ENCODE measurements at places on chromosomes 6 and 20.

- peaks cover 3% of the 10 kb centered on the region for H3K4me1 ChIP-seq
- DNase-seq: no peak
- H3K27me3 ChIP-seq: no peaks in the 10 kb centered on the region
- H3K36me3 ChIP-seq: no peaks in the 10 kb centered on the region
These were observed 73.9 kb downstream of the GFOD1 start for GRCh38 chr6:13413466-13413862.

GRCh38 chr6:699319-699718 lies 6.4 kb upstream of the EXOC2 start:
- no peak overlapping the region for H3K27ac ChIP-seq
- H3K27me3 ChIP-seq: no peaks in the 10 kb centered on the region
- no peak overlapping the region for H3K4me3 ChIP-seq

DNA sequence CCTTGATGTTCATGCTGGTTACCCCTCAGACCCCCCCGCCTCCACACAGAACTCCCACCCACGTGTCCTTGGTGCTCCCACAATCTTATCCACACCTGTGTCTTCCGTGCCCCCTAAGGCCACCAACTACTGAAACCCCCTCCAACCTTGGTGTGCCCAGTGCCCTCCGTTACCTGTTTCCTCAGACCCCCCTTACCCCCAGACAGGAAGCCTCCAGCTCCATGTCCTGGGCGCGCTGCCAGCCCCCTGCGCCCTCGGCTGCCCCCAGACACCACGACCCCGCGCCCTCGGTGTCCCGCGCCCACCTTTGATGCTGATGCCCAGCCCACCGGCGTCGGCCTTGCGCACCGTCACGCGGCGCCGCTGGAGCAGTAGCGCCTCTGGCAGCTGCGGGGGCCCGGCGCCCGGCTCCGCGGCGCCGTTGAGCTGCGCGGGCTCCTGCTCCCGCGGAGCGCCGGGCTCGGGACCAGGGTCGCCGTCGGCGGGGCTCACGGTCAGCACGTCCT lies 504 bp downstream of the SNTA1 start:
- no peaks in the 10 kb centered on the region for H3K27me3 ChIP-seq
- H3K4me3 ChIP-seq: peak overlapping the region; percentile 94
- no peak overlapping the region for H3K27ac ChIP-seq

DNA sequence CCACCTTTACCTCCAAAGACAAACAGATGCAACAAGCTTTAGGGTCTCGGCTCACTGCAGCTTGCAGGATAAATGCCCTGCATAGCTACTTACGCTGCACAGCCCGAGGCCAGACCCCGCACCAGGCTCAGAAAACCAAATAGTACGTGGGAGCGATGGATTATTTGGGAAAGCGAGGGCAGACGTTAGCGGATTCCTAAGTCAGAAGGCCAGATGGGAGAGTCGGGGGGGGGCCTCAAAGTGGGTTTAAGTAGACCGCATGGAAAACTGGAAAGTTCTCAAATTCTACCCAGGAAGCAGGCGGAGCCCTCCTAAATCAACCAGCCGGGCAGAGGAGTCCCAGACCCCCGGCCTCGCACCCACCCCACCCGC lies 382 bp downstream of the SFT2D1 start:
- peak overlapping the region; percentile 87 for H3K27ac ChIP-seq
- peaks cover 13% of the 10 kb centered on the region for H3K4me1 ChIP-seq
- peaks cover 7% of the 10 kb centered on the region for H3K36me3 ChIP-seq
- no peaks in the 10 kb centered on the region for H3K27me3 ChIP-seq
- no peak for DNase-seq

GRCh38 chr6:120230008-120230407 lies 880.4 kb upstream of the MAN1A1 start:
- H3K27ac ChIP-seq: no peak overlapping the region
- H3K36me3 ChIP-seq: no peaks in the 10 kb centered on the region
- H3K27me3 ChIP-seq: no peaks in the 10 kb centered on the region
- no peak overlapping the region for H3K4me3 ChIP-seq
- no peak for DNase-seq

- no peak for DNase-seq
- H3K36me3 ChIP-seq: no peaks in the 10 kb centered on the region
- no peak overlapping the region for H3K4me3 ChIP-seq
These were observed 757.0 kb upstream of the MMS22L start for GRCh38 chr6:98039904-98040607.

GRCh38 chr20:36950414-36951197 lies 902 bp downstream of the SAMHD1 start:
- peak overlapping the region; percentile 97 for H3K27ac ChIP-seq

- H3K27me3 ChIP-seq: peaks cover 35% of the 10 kb centered on the region
- no peaks in the 10 kb centered on the region for H3K36me3 ChIP-seq
These were observed 41.4 kb downstream of the PHACTR3 start for GRCh38 chr20:59645761-59646171.

GRCh38 chr20:57705127-57705899 lies 4.5 kb downstream of the PMEPA1 start:
- no peak overlapping the region for H3K4me3 ChIP-seq
- peak overlapping the region; percentile 9 for H3K27ac ChIP-seq
- H3K36me3 ChIP-seq: peaks cover 25% of the 10 kb centered on the region
- DNase-seq: no peak

DNA sequence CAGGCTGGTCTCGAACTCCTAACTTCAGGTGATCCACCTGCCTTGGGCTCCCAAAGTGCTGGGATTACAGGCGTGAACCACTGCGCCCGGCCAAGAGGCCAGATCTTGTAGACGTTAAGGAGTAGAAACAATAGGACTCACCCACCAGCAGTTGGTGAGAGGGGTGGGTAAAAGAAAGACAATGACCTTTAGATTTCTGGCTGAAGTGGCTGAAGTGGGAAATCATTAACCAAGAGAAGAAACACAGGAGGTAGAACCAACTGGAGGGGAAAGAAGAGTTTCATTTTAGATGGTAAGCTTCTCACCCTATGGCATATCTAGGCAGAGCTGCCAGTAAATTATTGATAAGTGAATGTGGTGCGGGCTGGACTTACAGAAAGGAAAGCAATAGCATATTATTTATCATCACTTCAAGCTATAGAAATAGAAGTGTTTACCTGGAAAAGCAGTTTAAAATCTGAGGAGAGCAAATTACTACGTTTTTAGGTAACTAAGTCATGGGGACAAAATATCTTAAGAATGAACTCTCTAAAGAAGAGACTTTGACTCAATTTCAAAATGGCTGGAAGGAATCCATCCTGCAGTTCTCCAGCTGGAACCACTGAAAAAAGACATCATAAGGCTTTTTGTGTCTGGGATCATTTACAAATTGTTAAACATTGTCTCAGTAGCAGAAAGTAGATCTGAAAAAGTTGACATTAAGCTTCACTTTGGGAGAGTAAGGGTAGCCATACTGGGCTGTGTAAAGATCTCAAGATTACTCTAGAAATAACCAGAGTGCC lies 109.6 kb downstream of the ALDH8A1 start:
- no peak for DNase-seq
- H3K4me1 ChIP-seq: no peaks in the 10 kb centered on the region
- H3K36me3 ChIP-seq: no peaks in the 10 kb centered on the region
- H3K27me3 ChIP-seq: peaks cover 16% of the 10 kb centered on the region
- no peak overlapping the region for H3K4me3 ChIP-seq

DNA sequence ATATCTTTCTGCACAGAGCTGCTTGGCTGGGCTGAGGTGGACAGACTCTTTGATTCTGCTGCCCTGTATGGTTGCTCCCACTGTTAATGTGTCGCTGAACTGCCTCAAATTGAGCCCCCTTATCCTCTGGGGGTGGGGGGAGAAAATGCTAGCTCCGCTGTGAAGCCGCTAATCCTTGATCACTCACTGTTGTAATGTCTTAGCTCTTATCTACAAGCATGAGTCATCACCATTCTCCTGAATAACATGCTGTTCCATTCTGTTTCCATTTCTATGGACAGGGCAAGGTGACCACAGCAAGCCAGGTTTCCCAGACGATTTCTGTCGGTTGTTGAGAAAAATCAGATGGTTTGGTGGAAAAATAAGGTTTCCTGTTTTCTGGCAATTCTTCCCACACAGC lies 218.4 kb upstream of the GGTLC1 start:
- H3K27ac ChIP-seq: no peak overlapping the region
- H3K27me3 ChIP-seq: peaks cover 34% of the 10 kb centered on the region
- H3K36me3 ChIP-seq: no peaks in the 10 kb centered on the region
- no peak for DNase-seq
- no peaks in the 10 kb centered on the region for H3K4me1 ChIP-seq

DNA sequence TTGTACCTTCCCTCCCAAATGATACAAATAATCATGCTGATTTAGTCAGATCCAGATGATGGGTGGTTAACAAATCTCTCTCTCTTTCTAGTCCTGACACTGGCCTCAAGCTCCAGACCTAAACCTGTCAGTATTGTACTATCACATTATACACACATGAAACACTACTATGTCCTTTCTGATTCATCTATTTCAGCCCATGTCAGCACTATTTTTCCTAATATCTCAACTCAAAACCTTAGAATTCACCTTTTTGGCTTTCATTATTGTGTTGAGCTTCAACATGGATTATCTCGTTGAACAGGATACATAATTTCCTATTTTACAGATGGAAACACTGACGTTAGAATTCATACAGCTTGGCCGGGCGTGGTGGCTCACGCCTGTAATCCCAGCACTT lies 3.5 kb downstream of the PIGU start:
- H3K4me1 ChIP-seq: peaks cover 19% of the 10 kb centered on the region
- H3K4me3 ChIP-seq: no peak overlapping the region
- peaks cover 14% of the 10 kb centered on the region for H3K36me3 ChIP-seq

- no peaks in the 10 kb centered on the region for H3K27me3 ChIP-seq
- no peak overlapping the region for H3K27ac ChIP-seq
- no peak for DNase-seq
- H3K4me3 ChIP-seq: no peak overlapping the region
These were observed 869.8 kb upstream of the EPHA7 start for GRCh38 chr6:94289131-94289530.

- peaks cover under 1% of the 10 kb centered on the region for H3K27me3 ChIP-seq
- no peaks in the 10 kb centered on the region for H3K36me3 ChIP-seq
- DNase-seq: no peak
- H3K4me1 ChIP-seq: no peaks in the 10 kb centered on the region
- H3K27ac ChIP-seq: no peak overlapping the region
These were observed 85.2 kb downstream of the SMLR1 start for GRCh38 chr6:130912434-130912833.

DNA sequence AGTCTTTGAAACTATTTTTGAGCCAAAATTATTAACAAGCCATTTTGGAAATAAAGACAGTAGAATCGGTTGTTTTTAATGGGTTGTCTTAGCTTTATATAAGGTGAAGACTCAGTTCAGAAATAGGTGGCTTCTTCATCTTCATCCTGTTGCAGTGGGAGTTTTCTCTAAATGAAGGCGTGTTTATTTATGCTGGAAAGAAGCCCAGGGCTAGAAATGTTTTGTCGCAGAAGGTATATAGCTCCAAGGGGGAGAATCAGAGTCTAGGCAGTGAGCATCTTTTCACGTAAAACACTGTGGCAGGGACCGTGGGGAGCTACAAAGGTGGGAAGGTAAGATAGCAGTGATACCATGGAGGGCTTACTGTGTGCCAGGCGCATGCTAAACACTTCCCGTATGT lies 34.3 kb downstream of the FARS2 start:
- H3K36me3 ChIP-seq: peaks cover 3% of the 10 kb centered on the region
- no peaks in the 10 kb centered on the region for H3K27me3 ChIP-seq
- H3K4me3 ChIP-seq: no peak overlapping the region
- H3K27ac ChIP-seq: no peak overlapping the region
- DNase-seq: no peak

- no peak for DNase-seq
- H3K4me1 ChIP-seq: no peaks in the 10 kb centered on the region
- peaks cover 3% of the 10 kb centered on the region for H3K36me3 ChIP-seq
- no peak overlapping the region for H3K27ac ChIP-seq
These were observed 229.8 kb downstream of the HIVEP2 start for GRCh38 chr6:142714951-142715785.

GRCh38 chr6:25038999-25039398 lies 103.2 kb upstream of the RIPOR2 start:
- H3K4me3 ChIP-seq: peak overlapping the region; percentile 94
- H3K4me1 ChIP-seq: peaks cover 77% of the 10 kb centered on the region
- no peak for DNase-seq
- no peaks in the 10 kb centered on the region for H3K27me3 ChIP-seq
- H3K27ac ChIP-seq: peak overlapping the region; percentile 99

DNA sequence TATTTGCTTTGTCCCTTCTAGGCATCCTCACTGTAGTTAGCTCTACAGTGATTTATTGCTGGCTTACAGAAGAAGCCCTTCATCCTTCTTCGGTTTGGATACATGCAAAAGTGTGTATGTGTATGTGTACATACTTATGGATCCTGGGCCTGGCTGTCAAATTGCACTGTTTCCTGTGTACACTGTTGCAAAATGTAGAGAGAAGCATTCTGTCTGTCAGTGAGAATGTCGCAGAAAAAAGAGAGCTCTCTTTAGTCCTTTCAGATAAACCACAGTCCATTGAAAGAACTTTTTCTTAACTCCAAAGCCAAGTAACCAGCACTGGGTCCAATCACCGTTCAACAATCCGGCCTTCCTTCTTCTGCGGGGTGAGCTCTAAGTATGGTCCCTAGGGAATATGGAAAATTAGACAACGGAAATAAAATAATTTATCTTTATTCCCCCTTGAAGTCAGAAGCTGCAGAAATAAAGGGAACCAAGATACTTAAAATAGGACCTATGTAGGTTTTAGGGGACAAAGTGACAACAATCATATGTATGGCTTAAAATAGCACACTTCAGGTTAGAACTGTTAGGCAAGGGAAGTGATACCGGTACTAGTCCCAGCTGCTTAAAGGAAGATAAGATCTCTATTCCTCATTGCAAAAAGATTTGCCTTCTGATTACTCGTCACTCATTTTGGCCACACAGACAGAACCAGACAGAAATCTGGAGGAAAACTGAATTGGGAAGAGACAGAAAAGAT lies 107.0 kb downstream of the CD83 start:
- H3K4me1 ChIP-seq: no peaks in the 10 kb centered on the region
- peaks cover 5% of the 10 kb centered on the region for H3K27me3 ChIP-seq
- DNase-seq: no peak
- no peak overlapping the region for H3K4me3 ChIP-seq
- no peaks in the 10 kb centered on the region for H3K36me3 ChIP-seq

DNA sequence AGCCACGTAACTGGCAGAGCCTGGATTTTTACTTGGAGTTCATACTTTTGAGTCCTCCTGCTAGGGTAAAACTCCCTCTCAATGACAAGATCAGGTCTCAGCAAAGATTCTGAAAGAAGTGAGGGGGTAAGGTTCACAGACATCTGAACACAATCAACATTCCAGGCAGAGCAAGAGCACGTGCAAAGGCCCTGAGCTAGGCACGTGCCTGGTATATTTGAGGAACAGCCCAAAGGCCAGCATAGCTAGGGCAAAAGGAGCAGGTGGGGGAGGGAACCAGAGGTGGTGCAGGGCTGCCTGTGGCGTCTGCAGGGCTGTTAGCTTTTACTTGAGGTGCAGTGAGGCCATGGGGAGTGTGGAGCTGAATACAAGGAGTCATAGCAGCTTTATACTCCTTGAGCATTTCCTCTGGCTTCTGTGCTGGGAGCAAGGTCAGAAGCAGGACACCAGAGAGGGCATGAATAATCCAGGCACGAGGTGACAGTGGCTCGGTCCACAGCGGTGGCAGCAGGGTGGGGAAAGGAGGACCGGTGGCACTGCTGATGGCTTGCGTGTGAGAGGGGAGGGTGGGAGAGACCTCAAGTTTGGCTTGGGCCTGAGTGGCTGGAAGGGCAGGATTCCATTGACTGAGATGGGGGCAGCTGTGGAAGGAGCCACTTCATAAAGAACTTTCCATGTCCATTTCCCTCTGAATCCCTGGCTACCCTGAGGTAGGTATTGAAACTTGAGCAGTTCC lies 57.0 kb downstream of the DLGAP4 start:
- no peaks in the 10 kb centered on the region for H3K4me1 ChIP-seq
- H3K36me3 ChIP-seq: no peaks in the 10 kb centered on the region

- H3K27ac ChIP-seq: no peak overlapping the region
- DNase-seq: no peak
- no peaks in the 10 kb centered on the region for H3K4me1 ChIP-seq
- no peaks in the 10 kb centered on the region for H3K27me3 ChIP-seq
- H3K36me3 ChIP-seq: peaks cover 4% of the 10 kb centered on the region
These were observed 97.3 kb downstream of the SLX4IP start for GRCh38 chr20:10532361-10532760.

Data from effector memory CD8-positive, alpha-beta T cell (primary cell).